Foreskin keratinocyte (primary cell): ENCODE measurements at places on chromosomes 5 and 9. TPM values are rescaled to one million over a fixed set of nuclear protein-coding genes. Genes with fewer than 3 reads are reported as not detected.

C9orf50 gene
- not detected in 2 replicates for total RNA-seq

SARDH gene
- not detected in 2 replicates for total RNA-seq

ADAMTS6 gene
- 19.6 and 23.2 TPM in 2 replicates for total RNA-seq

RIGI gene
- total RNA-seq = 23.4 and 30.2 TPM in 2 replicates

CDKN2A gene
- total RNA-seq = 4.9 and 12.8 TPM in 2 replicates

JAKMIP2 gene
- total RNA-seq = not detected in 2 replicates

ADRA1B gene
- 0.11 TPM in 1 of 2 replicates, not detected in the other for total RNA-seq

CACNA1B gene
- total RNA-seq = 0.03 and 0.04 TPM in 2 replicates

PCDHA1 gene
- total RNA-seq = not detected in 2 replicates

OGN gene
- not detected in 2 replicates for total RNA-seq

TMEM171 gene
- 8.0 and 9.8 TPM in 2 replicates for total RNA-seq

C5orf52 gene
- not detected in 2 replicates for total RNA-seq

MLLT3 gene
- total RNA-seq = 11.9 and 16.9 TPM in 2 replicates

SH3GL2 gene
- not detected in 2 replicates for total RNA-seq

TXNDC8 gene
- total RNA-seq = not detected in 2 replicates

KIF24 gene
- total RNA-seq = 6.0 and 6.7 TPM in 2 replicates

EPB41L4A gene
- 2.5 and 9.3 TPM in 2 replicates for total RNA-seq

RNF183 gene
- not detected in 2 replicates for total RNA-seq

GAPVD1 gene
- 45.3 and 47.2 TPM in 2 replicates for total RNA-seq

FBP2 gene
- total RNA-seq = not detected in 2 replicates

CCDC69 gene
- 4.3 and 6.1 TPM in 2 replicates for total RNA-seq

SPATA31C1 gene
- not detected in 2 replicates for total RNA-seq

PNPLA7 gene
- 0.07 and 0.10 TPM in 2 replicates for total RNA-seq

LHX3 gene
- not detected in 2 replicates for total RNA-seq

PALM2AKAP2 gene
- 6.6 and 8.9 TPM in 2 replicates for total RNA-seq
